ENCODE measurements at places on chromosomes 1 and 21. TPM values are rescaled to one million over a fixed set of nuclear protein-coding genes. Genes with fewer than 3 reads are reported as not detected.

Gene FAM110D
- total RNA-seq: not detected

GRCh38 chr21:36415375-36415774 is 30.2 kb downstream of the CHAF1B start:
- no peak for DNase-seq

GRCh38 chr21:27033471-27033870 is 66.6 kb upstream of the ADAMTS5 start:
- DNase-seq: no peak

Gene OR2T33
- total RNA-seq: 0.18 TPM

DNA sequence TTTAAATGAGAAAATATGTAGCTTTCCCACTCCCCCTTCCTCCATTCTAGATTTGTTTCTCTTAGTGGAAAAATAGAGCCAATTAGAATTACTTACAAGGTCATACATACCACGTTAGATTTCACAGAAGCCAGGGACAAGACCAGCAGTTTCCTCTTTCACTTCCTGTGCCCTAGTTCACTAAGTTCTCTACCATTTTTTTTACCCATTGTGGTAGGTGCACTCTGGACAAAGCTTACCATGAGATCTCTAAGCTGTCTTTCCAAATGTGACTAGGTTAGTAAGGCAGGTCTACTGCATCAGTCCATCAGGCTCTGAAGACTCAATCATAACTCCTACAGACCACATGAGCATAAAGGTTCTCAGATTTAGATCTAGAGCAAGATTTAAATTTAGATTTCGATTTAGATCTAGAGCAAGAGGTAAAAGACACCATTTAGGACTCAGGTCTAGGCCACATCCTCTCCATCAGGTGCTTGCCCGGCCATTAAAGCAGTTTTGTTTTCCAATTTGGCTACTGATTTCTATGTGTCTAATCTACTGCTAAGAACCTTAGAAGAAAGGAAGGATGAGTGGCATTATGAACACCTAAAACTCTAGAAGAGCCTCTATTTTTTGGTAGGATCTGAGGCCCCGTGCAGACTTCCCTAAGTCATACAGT is 235.3 kb downstream of the FAF1 start:
- DNase-seq: no peak

Gene TMEM61
- total RNA-seq: 0.95 TPM

DNA sequence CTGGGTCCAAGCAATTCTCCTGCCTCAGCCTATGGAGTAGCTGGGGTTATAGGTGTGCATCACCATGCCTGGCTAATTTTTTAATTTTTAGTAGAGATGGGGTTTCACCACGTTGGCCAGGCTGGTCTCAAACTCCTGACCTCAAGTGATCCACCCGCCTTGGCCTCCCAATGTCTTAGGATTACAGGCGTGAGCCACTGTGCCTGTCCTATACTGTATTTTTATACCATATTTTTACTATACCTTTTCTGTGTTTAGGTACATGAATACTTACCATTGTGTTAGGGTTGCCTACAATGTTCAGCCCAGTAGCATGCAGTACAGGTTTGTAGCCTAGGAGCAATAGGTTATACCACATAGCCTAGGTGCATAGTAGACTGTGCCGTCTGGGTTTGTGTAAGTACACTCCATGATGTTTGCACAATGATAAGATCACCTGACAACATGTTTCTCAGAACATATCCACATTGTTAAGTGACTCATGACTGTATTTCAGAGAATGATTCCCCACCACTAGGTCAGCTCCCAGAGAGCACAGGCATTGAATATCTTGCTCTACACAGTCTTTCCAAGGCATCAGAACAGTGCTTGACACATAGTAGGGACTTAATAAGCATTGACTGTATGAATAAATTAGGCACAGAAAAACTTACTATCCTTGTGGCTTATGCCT is 6.0 kb upstream of the CITED4 start:
- peak; percentile 87 for DNase-seq

DNA sequence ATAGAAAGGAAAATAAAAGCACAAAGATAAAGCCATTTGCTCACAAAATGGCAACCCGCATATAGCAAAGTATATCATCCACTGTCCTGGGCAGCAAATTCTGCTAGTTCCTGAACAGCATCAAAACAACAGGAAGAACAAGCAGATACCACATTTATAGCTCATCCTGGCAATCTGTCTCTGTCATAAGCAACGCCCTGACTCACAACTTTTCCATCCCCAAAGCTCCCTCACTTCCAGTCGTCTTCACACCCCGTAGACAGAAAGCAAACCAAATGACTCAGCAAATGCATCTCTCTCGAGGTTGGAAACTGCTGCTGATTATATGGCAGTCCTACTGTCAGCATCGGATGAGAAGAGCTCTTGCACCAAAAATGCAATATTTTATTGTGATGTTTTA is 65.8 kb downstream of the AK5 start:
- DNase-seq: peak; percentile 86

Gene POU3F1
- not detected for total RNA-seq

DNA sequence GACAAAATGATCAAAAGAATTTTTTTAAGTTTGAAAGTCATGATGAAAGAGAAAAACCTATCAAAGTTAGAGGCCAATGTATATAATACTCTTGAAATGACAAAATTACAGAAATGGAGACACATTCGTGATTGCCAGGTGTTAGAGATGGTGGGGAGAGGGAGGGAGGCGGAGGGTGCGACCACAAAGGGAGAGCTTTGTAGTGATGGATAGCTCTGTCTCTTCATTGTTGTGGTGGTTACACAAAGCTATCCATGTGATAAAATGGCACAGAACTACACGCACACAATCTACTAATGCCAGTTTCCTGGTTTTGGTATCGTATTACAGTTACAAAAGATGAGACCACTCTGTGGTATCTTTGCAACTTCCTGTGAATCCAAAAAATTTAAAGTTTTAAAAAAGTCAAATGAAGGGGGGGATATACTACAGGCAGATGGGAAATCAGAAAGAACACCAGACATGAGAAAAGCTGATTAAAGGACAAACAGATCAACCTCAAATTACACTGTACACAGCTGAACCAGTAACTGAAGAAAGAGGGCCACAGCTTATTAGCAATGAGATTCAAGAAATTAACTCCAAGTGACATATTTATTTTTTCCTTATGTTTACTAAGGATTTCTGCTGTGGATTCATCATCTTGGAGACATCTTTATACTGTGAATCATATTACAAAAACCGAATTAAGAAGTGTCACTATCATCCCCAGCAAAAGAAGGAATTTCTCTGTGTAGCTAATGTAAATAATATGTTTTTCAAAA is 199.1 kb downstream of the SLC45A1 start:
- DNase-seq: no peak

Gene SDCCAG8
- 194 TPM for total RNA-seq

GRCh38 chr1:53130878-53131589 is 11.4 kb downstream of the SLC1A7 start:
- no peak for DNase-seq
